ENCODE measurements at places on chromosomes 12 and 14. TPM values are rescaled to one million over a fixed set of nuclear protein-coding genes. Genes with fewer than 3 reads are reported as not detected.
A peak's percentile ranks its signal among the peaks of the same experiment; 100 is the strongest.

DNA sequence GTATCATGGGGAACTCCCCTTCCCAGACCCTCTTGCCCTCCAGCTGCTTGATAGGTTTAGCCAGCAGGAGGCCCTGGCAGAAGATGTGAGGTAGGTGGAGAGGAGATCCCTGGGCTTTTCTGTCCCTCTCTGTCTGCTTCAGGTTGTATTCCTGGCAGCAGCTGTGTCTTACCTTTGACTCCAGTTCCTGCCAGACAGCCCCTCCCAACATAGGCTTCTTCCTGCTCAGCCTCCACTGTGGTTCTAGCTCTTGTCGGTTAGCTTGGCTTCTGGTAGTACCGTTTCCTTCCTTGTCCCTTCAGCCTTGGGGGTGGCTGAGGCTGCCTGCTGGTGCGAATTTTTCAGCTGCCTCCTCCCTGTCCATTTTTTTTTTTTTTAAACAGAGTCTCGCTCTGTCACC, 215.7 kb upstream of the CRY1 start:
- peak; percentile 19 for DNase-seq

DNA sequence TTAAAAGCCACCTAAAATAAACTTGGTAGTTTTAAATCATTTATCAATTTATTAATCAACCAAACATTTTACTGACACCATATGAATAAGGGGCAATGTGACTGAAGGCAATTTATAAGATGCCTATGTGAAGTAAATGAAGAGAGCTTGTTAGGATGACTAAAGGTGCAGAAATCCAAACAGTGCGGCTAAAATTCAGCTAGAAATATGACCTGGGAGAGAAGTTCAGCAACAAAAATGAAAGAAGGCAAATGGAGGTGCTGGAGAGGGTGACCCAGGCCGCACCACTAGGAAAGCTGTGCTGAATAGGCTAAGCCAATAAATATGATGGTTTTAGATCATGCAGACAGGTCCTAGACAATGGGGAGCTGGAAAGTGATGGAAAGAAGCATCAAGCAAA, 403.7 kb downstream of the BTG1 start:
- no peak for DNase-seq

- DNase-seq, result no peak
Measured at GRCh38 chr12:109202770-109203169, 86.4 kb downstream of the ACACB start.

DNA sequence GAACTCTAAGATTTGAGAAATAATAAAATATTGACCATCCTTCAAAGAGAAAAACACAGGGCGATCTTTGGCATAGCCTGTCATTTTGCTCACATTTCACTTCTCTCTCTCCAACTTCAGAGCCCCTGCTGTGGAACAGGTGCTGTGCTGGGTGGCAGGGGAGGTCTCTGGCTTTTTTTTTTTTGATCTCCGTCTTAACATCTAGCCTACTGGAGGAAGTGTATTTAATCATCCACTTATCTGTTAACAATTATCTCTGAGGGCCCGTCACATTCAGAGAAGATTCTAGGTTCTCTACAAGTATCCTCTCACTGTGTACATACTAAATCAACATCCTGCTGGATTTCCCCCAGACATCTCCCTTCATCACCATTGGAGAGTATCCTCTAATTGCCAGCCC, 34.1 kb downstream of the CHST11 start:
- no peak for DNase-seq

DNA sequence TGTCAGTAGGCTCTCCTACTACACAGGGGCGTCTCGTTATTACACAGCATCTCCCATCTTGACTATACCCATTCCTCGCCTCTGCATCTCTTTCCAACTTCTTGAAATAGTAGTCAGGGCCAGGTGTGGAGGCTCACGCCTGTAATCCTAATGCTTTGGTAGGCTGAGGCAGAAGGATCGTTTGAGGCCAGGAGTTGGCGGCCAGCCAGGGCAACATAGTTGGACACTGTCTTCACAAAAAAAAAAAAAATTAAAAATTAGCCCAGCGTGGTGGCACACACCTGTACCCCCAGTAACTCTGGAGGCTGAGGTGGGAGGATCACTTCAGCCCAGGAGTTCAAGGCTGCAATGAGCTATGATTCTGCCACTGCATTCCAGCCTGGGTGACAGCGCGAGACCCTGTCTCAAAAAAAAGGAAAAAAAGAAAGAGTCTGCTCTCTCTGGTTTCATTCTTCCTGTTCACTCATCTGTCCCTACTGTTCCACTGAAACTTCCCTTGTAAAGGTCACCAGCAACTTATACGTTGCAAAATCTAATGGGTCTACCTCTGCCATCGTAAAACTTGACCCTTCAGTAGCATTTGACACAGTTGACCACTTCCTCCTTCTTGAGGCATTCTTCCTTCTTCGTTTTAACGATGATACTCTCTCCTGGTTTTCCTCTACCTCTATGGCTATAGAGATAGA, 41.0 kb upstream of the PTGR2 start:
- DNase-seq, result no peak

- no peak for DNase-seq
Measured at GRCh38 chr14:55470025-55470424, 29.6 kb upstream of the TBPL2 start.

DNA sequence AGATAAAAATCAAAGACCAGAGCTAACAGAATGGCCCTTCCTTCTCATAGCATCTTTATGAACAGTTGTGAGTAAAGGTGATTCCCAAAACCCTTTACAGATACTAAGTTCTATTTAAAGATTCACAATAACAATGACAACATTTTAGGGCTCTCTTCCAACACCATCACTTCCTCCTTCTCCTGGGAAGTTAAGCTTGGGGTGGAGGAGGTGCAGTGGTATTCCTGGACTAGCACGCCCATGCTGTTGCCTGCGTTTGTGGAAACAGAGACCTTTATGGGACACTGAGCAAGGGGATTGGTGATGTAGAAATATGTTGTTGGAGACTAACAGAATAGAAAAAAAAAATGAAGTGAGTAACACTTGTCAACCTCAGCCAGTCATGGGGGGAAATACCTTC, 22.5 kb downstream of the SYNE2 start:
- DNase-seq, result no peak

DNA sequence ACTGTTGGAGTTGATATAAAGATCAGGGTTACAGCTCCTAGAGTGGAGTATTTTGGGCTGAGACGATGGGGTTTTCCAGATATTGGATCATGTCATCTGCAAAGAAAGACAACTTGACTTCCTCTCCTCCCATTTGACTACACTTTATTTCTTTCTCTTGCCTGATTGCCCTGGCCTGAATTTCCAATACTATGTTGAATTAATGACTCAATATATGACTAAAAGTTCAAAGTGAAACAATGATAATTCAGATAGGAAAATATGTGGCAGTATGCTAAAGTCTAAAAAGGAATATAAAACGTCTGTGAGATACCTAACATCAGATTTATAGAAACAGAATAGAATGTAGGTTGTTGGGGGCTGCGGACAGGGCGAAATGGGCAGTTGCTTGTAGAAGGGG, 72.2 kb downstream of the BHLHE41 start:
- no peak for DNase-seq

VASH1 gene
- 12.4 TPM for total RNA-seq

NR1H4 gene
- total RNA-seq, result not detected

SPIC gene
- total RNA-seq, result not detected

TPH2 gene
- total RNA-seq, result not detected

KCNC2 gene
- total RNA-seq, result not detected

PPFIBP1 gene
- total RNA-seq, result 74.1 TPM

KRT83 gene
- total RNA-seq, result not detected

TAS2R42 gene
- total RNA-seq, result not detected

TSHR gene
- not detected for total RNA-seq

MYF5 gene
- not detected for total RNA-seq

Data from activated T-helper 2 cell treated with anti-CD3 and anti-CD28 coated beads, Interferon-gamma antibody, Interleukin-2, Interleukin-4, amounts not matched to agents 10 μg/mL and 5 μg/mL and 100 μg/mL, durations not matched to agents 14 hours and 24 hours and 36 hours (primary cell).